A549 treated with CORT108297 at 1 μM for 4 hours (cell line): ENCODE measurements at places on chromosomes 7 and 10. TPM values are rescaled to one million over a fixed set of nuclear protein-coding genes. Genes with fewer than 3 reads are reported as not detected.

TFEC gene
- total RNA-seq = 0.01 TPM in 1 of 5 replicates, not detected in the others

ERVW-1 gene
- 0.09 TPM in 1 of 5 replicates, not detected in the others for total RNA-seq

ITIH2 gene
- 0.17 to 0.38 TPM (median 0.29 TPM) in 5 replicates for total RNA-seq

FAM185A gene
- 6.9 to 7.7 TPM (median 7.3 TPM) in 5 replicates for total RNA-seq

GPR146 gene
- total RNA-seq = 1.1 to 2.8 TPM (median 2.1 TPM) in 5 replicates

PRKCQ gene
- total RNA-seq = 4.0 to 4.8 TPM (median 4.2 TPM) in 5 replicates

MCU gene
- total RNA-seq = 30.3 to 40.5 TPM (median 35.7 TPM) in 5 replicates

GSDME gene
- 30.2 to 40.2 TPM (median 34.1 TPM) in 5 replicates for total RNA-seq
